ENCODE measurements at places on chromosomes 11 and 22.

- DNase-seq: peak; percentile 60
These were observed 39.3 kb downstream of the RIBC2 start for GRCh38 chr22:45452565-45453379.

DNA sequence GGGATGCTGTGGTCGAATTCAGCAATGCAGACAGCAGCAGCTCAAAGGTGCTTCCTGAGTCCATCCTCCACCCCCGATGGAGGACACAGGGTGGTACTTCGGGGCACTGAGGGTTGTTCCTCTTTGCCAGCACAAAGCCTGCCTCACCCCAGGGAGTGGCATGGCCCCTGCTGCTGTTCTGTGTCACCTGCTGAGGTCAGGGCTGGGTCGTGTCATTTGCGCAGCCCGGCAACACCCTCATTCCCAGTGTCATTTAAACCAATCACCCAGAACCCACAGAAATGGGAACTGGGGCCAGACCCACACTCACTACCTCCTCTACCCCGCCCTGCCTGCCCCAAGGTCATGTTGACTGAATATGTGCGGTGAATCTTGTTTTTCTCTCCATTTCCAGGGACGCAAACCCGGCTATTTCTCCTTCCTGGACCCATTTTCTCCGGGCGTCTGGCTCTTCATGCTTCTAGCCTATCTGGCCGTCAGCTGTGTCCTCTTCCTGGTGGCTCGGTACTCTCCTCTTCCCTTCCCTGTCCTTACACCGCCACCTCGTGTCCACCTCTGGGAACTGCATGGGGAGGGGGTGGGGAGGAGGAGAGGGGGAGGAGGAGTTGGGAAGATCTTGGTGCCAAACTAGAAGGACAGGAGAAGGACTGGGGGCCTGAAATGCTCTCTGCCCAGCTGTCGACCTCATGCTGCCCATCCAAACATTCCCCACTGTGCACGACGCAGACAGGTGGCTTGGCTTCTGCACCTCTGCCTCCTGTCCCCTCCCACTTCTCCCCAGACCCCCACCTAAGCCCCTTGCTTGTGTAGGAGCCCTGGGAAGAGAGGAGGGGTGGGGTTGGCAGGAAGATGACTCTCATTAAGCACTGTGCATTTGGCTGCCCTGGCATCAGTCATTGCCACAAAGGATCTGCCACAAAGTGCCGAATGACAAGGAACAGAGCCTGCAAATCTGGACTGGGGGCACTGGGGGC lies 71.2 kb upstream of the TBCEL start:
- DNase-seq: peak; percentile 47

DNA sequence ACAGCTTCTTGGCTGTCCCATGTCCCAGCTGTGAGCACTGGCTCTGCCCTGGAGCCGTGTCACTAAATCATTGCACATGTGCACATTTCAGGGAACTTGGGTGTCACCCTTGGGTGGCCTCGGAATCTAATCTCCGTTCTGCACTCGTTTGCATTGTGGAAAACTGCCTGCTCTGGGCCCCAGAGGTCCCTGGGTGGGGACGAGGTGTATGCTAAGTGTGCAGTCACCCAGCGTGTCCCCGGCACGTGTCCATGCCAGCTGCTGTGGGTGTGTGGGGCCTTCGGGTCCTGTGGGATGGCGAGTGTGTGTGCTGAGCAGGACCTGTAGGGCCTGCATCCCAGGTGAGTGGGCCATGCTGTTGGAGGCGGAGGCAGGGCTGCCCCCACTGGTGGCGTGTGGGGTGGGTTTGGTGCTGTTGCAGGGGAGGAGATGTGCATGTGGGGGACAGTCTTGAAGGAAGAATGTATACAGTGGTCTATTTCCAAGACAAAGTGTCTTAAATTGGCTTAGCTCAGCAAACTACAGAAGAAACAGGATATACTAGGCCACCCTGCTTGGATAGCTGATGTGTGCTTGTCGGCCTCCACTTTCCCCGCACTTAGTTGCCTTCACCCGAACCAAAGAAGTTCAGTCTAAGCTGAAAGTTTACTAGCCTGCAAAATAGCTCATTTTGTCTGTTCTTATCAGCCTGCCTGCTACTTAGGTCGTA lies 14.6 kb downstream of the TANGO2 start:
- no peak for DNase-seq

GRCh38 chr11:115506954-115507675 lies 2.9 kb upstream of the CADM1 start:
- no peak for DNase-seq

DNA sequence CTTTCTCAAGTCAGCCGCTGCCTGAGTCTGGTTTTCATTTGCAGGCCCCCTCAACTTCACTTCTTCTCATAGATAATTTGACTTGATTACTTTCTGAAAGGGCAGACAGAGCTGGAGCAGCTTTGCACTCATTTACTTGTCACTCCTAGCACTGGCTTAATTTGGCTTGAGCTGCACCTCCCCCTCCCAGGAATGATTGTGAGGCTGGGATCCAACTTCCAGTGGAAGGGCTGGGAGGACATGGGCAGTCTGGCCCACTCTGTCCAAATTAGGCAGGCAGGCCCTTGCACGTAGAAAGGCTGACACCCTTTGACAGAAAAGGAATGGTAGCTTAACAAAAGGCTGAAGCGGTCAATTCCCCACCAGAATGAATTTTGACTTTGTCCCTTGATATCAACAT lies 453.9 kb downstream of the ETS1 start:
- no peak for DNase-seq

GRCh38 chr22:23704062-23704461 lies 13.2 kb downstream of the RGL4 start:
- DNase-seq: no peak

DNA sequence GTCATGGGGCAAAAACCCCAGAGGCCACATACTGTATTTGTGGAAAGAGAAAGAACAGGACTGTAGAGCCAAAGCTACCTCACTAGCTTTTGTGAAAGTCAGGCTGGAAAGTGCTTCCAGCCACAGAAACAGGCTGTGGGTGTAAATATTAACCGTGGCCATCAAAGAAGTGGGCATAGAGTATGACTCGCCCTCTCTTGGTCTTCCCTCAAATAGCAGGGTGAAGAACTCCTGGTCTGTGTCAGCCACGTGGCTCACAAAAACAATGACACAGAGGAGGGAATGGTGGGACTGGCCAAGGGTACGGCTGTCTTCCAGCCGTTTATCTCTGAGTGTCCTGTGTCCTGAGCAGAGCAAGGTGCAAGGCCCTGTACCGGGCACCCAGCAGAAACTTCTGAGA lies 37.6 kb upstream of the UBASH3B start:
- no peak for DNase-seq

- no peak for DNase-seq
These were observed 91.3 kb upstream of the AMOTL1 start for GRCh38 chr11:94676814-94677213.

DNA sequence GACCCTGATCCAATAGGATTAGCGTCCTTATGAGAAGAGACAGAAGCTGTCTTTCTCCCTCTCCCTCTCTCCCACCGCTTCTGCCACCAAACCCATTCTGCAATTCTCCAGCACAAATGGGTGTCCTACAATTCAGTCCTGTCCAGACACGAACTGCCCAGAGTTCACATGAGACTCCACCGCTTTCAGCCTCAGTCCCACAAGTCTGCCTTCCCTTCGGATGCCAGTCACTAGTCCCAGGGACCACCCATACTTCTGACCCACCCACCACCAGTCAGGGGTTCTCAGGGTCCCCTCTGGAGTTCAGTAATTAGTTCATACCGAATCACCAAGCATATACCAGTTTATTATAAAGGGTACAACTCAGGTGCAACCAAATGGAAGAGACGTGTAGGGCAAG lies 73.6 kb downstream of the TRIM29 start:
- DNase-seq: no peak

- no peak for DNase-seq
These were observed 161.6 kb upstream of the SYN3 start for GRCh38 chr22:33219648-33220384.

GRCh38 chr11:122120096-122120495 lies 4.1 kb upstream of the BLID start:
- no peak for DNase-seq

- DNase-seq: no peak
These were observed 240.2 kb downstream of the CADM1 start for GRCh38 chr11:115263799-115264656.

DNA sequence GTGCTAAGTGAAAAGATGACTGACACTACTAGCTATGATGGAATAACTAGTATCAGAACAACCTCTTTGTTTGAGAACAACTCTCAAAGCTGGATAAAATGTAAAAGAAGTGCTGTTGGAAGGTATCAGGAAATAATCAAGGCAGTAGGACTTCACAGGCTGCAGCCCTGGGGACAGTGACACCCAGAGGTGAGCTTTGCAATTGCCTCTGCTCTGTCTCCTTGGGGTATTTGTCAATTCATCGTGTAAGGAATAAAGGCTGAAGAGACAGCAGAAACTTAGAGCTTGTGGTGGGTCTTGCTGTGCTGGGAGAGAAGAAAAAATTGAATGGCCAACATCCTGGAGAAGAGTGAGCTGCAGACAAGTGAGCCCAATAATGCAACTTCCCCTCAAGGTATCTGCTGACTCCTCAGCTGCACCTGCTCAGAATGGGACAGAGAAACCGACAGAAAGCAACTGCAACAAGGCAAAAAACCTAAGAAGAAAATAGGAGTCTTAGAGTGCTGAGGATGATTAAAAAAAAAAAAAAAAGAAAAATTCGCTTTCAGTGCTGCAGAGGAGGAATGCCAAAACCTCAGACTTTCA lies 141.1 kb downstream of the RCN1 start:
- DNase-seq: peak; percentile 5

- peak; percentile 81 for DNase-seq
These were observed 5.7 kb upstream of the ACAT1 start for GRCh38 chr11:108115500-108116140.

Measured in GM04504 (cell line).